ENCODE measurements at places on chromosomes 16 and 17. TPM values are rescaled to one million over a fixed set of nuclear protein-coding genes. Genes with fewer than 3 reads are reported as not detected.

FBXO39 gene
- 0.90 TPM for total RNA-seq

HASPIN gene
- 2.2 TPM for total RNA-seq

ABCA9 gene
- 46.6 TPM for total RNA-seq

RRAD gene
- 7.0 TPM for total RNA-seq

C16orf92 gene
- total RNA-seq: not detected

CLEC19A gene
- total RNA-seq: not detected

- no peak for DNase-seq
These were observed 4.4 kb upstream of the IL27 start for GRCh38 chr16:28511031-28511430.

- DNase-seq: no peak
These were observed 9.0 kb upstream of the CLEC18A start for GRCh38 chr16:69942099-69942491.

DNA sequence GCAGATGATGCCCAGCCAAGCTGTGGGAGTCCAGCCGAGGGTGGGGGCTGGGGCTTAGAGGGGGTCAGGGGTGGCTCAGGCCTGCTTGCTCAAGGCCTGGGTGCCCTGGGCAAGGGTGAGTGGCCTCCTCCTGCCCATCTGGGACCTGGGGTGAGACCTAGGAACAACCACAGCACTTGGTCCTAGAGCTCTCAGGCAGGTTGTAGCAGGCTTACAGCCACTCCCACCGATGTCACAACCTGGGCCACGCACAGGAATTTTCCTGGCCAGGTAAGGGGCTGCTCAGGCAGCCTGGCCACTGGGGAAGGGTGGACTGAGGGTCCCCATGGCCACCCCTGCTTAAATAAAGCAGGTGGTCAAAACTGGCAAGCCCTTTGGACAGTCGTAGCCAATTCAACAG is 6.3 kb upstream of the SREBF1 start:
- no peak for DNase-seq

DNA sequence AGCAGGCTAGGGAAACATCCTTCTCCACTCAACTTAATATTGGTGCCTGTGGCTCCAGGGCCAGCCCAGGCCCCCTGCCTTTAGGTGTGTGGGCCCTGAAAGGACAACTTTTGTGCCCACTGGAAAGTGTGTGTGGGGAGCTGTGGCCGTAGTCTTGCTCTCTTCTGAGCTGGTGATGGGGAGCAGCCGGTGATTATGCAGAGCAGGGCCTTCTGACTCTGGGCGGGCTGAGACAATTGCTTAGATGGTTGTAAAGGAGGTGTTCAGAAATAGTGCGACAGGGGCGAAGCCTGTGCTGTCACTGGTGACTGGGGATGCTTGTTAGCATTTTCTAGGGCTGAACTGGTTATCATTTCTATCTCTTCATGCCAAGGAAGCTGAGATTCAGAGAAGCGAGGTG is 62.6 kb downstream of the MSI2 start:
- DNase-seq: no peak

DNA sequence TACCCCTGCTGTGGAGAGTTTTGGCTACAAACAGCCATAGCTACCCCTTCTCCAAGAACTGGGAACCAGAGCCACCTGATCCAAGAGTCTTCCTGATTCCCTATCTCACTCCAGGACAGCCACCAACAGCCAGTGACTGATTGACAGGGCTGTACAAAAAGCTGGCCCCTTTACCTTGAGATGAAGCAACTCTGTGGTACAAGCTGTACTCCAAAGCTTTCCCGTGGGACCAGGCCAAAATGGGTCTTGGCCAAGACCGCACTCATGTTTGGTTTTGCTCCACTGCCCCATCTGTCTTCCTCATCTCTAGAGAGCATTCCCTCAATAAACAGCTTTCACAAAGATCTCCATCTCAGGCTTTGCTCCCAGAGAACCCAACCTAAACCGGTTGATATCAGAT is 43.6 kb downstream of the RNF157 start:
- DNase-seq: no peak

DNA sequence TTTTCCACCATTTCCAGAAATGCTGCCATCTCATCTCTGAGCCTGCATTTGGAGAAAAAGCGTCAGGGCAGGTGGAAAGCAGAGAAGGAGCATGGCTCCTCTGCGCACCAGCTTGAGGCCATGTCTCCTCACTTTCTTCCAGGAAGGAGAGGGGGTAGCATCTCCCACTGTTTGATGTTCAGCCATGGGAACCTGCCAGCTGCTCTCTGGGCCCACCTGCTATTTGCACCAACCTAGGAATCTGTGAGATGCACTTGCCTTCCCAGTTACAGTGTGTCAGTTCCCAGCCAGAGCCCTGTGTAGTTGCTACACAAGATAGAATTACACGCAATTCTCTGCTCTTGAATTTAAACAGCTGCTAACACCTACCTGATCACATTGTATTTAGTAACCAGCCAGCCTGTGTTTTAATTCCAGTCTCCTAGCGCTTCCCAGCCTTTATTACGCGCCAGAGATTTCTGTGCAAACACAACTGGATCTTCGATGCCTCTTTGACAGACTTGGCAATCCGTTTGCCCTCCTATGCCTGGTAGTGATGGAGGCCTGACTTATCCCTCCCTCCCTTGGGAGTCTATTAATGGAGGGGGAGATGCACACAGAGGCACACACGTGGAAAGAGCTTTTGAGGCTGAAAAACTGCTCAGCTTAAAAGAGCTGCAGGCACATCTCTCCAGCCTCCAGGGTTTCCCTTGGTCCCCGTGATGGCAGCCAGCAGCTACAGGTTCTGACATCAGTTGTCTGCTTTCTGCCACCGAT is 98.1 kb upstream of the SEC14L1 start:
- no peak for DNase-seq

DNA sequence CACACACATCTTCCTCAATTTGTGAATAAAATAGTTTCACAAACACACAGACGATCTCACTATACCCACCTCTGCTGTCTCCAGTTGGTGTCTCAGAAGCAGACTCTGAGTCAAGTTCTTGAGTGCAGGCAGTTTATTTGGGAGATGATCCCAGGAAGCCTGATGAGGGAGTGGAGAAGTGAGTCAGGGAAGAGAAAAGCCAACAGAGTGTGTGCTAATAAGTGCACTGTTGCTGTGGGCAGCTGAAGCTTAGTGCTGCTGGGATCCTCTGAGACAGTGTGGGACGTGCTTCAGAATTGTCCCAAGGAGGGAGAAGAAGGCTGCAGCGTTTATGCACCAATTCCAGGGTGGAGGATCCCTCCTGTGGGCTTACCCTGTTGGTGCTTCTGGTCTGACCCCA is 423.2 kb upstream of the C16orf82 start:
- no peak for DNase-seq

GRCh38 chr16:66551348-66551759 is 1.0 kb upstream of the CKLF start:
- DNase-seq: no peak

- no peak for DNase-seq
These were observed 1.7 kb downstream of the ANKRD40CL start for GRCh38 chr17:50765454-50766221.

- no peak for DNase-seq
These were observed 2.1 kb downstream of the MGAT5B start for GRCh38 chr17:76870377-76870714.

- DNase-seq: no peak
These were observed 51.7 kb upstream of the SEC14L1 start for GRCh38 chr17:77089124-77089490.

DNA sequence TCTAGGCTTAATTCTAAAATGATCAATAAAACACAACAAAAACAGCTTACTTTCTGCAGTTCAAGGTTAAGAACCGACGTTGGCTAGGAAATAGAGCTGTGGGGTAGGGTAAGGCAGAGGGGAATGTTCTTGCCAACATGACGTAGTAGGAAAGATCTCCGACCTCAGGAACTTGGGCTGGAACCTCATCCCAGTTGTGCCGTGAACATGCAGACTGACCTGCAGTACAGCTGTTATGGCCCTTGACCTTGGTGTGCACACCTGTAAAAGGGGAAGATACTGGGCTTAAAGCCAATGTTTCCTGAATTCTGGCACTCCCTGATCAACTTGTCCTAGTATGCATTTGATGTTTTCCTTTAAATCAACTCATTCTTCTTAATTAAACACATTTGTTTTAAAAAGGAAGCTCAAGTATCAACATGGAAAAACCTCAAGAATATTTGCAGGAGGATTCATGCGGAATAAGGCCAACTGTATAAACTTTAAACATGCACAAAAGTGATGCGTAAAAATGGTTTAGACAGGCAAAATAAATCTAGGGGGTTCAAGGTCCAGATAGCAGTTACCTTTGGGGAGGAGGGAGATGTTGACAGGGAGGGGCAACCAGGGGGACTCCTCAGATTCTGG is 14.2 kb upstream of the SLC6A2 start:
- no peak for DNase-seq

- no peak for DNase-seq
These were observed 392.1 kb upstream of the CCL2 start for GRCh38 chr17:33862772-33863602.

DNA sequence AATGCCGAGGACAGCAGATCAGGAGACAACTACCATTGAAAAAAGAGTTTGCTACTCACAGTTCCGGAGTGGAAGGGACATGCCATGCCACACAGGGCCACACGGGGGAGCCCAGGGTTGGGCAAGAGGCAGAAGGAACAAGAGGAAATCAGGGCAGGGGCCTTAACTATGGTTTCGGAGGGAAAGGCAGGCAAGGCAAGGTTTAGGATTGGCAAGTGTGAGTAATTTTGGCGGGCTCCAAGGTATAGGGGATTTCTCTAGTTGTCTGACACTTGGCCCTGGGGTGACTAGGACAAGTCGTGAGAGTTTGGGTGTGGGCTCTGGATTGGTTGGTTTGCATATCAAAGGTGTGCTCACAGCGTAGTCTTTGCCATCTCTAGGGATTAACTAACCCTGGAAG is 27.0 kb upstream of the NTN1 start:
- no peak for DNase-seq

DNA sequence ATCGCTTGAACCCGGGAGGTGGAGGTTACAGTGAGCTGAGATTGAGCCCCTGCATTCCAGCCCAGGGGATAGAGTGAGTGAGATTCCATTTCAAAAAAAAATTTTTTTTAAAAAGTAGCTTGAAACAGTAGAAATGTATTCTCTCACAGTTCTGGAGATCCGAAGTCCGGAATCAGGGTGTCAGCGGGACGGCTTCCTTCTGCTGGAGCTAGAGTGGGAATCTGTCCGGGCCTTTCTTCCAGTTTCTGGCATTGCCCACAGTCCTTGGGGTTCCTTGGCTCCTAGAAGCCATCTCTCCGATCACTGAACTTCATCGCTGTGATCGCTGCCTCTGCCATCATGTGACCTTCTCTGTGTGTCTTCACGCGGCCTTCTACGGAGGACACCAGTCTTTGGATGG is 181.2 kb upstream of the CIBAR2 start:
- no peak for DNase-seq

DNA sequence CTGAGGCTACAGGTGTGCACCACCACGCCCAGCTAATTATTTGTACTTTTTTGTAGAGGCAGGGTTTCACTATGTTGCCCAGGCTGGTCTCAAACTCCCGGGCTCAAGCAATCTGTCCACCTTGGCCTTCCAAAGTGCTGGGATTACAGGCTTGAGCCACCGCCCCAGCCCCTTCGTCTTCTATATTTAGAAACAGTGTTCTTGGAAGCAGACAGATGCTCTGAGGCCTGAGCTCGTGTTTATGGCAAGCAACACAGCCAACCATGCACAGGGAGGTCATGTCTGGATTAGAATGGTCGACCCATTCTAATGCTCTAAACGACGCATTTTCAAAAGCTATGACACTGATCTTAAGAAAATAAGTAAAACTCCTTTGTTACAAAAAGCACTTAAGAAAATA is 16.6 kb downstream of the TMEM204 start:
- DNase-seq: no peak

DNA sequence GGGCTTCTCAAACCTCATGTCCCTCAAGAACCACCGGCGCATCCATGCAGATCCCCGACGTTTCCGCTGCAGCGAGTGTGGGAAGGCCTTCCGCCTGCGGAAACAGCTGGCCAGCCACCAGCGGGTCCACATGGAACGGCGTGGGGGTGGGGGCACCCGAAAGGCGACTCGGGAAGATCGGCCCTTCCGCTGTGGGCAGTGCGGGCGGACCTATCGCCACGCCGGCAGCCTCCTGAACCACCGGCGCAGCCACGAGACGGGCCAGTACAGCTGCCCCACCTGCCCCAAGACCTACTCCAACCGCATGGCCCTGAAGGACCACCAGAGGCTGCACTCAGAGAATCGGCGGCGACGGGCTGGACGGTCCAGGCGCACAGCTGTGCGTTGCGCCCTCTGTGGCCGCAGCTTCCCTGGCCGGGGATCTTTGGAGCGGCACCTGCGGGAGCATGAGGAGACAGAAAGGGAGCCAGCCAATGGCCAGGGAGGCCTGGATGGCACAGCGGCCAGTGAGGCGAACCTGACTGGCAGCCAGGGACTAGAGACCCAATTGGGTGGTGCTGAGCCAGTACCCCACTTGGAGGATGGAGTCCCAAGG is 5.9 kb downstream of the ZNF646 start:
- DNase-seq: no peak

DNA sequence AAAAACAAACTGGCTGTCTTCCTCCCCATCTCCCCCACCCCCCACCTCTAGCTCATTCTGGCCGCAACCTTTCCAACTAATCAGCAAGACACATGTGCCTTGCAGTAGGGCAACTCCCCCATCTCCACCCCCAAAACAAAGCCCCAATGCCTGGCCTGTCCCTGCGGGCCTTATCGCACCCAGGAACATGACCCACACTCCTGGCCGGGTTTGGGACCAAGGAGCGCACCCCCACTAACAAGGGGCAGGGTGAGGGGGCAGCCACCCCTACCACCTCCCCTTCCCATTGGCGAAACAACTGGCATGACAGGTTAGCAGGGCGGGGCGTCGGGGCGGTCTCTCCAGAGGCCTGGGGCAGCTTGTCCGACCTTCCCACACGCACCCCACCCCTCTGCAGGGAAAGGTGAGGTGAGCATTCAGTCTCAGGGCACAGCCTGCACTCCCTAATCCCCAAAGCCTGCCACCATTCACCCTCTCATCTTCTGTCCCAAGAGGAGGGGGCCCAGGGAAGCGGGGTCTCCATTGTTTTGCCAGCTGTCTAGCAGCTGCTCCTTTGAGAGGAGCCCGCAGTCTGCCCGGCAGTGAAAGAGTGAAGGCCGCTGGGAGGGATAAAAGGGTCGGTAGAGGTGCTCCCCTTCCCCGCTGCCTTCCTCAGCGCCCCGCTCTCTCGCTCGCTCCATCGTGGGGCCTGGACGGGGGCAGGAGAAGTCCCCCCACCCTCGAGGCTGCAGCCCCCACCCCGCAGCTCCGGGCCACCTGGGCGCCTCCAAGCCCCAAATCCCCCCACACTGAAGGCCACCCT is 765 bp downstream of the MYO18A start:
- no peak for DNase-seq

DNA sequence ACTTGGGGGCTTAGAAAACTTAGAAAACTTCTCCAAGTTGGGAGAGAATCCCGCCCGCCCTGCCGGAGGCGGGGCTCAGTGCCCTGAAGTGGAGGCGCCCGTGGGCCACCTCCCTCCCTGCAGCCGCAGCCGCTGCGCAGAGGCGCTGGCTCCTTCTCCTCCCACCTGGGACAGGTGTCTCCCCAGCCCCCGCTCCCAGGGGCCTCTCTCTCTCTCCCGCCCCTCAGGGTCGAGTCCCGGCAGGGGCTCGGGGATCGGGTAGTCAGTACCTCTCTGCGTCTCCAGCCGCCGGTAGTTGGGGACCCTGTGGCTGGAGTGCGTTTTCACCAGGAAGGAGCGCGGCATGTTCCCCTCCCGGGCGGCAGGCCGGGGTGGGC is 257 bp downstream of the SNAI3 start:
- no peak for DNase-seq
